Stimulated activated CD8-positive, alpha-beta memory T cell treated with anti-CD3 and anti-CD28 coated beads, Interleukin-4, amount 100 ng/mL, for 24 hours (primary cell): ENCODE measurements at places on chromosomes 1 and 21.

DNA sequence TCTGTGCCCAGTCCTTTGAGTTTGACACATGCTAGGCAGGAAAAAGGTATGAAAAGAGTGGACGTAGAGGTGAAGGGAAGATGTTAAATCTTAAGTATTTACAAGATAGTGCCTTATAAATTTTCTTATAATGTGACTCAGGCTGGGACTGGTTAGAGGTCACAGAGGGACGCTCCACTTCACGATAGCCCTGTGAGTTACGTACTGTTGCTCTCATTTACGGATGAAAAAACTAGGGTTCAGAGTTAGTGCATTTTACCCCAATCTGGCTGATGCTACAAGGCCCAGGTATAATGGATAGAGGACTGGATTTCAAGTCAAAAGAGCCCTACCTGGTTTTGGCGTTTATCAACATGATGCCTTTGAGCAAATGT is 1.4 kb upstream of the TUT4 start:
- no peak for DNase-seq

GRCh38 chr1:232472485-232473041 is 157.4 kb downstream of the SIPA1L2 start:
- no peak for DNase-seq

DNA sequence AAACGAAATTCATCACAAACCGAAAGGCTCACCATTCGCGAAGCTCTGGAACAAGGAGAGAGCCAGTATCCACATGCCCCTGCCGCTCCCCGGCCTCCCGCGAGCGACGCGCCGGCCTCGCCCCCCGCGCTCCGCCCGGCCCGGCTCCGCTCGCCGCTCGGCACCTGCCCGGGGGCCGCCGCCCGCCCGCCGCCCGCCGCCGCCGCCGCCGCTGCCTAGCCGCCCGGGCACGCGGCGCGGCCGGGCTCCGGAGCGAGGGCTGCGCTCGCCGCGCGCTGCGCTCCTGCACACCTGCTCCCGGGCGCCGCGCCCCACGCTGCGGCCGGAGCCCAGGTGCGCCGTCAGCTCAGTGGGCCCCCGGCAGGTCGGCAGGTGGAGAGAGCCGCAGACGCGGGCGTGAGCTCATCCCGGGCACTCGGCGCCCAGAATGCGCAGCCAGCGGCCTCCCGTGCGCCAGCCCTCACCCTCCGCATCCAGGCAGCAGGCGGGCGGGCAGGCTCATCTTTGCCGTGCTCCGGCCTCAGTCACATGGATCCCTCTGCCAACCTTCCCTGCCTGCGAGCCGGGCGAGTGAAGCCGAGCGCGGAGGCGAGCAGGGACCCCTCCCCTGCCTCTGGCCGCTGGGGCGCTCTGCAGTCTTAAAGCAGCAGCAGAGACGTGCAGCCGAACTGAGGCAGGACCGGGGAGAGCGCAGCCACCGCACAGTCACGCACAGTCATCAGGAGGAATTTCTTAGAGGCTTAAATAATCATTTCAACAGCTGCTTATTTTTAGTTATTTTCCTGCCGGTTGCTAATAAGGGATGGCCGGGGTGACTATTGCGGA is at the start of gene DSCAM:
DSCAM (minus strand) TSS at position 572 of the 825 bp plus-strand sequence; CDS start at position 75, 497 bp downstream.
- DNase-seq: no peak

DNA sequence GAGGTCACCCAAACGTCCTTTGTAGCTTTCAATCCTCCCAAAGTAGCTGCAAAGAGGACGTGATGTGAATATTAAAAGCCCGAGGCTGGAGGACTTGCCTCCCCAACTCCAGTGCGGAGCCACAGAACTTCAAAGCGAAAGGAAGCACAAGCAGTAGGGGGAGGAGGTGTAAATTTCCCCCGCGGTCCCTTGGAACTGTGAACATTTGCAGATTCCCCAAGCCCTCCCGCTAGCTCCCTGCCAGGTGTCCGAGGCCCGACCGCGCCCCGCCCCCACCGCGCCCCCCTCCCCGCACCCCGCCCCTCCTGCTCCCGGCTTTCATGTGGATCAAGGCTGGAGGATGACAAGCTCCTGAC is 41.5 kb upstream of the HAO2 start:
- no peak for DNase-seq

- DNase-seq: no peak
Observed at GRCh38 chr1:6783221-6783620, 2.0 kb upstream of the CAMTA1 start.

DNA sequence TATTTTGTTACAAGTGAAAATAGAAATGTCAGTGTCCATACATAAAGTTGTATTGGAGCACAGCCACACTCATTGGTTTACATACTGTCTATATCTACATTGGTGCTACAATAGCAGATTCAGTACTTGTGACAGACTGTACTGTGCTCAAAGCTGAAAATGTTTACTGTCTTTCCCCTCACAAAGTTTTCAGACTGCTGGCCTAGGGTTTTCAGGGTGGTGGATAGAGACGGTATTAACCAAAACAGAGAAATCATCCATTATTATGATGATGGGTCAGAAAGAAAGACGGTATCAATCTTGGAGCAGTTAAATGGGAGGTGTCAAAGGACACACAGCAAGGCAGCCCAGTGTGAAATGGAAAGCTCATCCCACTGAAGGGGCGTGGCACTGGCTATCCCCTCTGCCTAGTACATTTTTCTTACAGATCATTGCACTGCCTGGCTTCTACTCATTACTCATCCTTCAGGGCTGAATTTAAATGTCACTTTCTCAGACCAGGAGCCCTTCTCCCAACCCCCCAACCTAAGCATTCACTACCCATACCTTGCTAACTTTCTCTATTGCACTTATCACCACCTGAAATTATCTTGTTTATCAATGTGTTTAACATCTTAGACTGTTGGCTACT is 10.2 kb downstream of the JAK1 start:
- no peak for DNase-seq

GRCh38 chr1:171488190-171488929 is 3.0 kb downstream of the PRRC2C start:
- DNase-seq: no peak

DNA sequence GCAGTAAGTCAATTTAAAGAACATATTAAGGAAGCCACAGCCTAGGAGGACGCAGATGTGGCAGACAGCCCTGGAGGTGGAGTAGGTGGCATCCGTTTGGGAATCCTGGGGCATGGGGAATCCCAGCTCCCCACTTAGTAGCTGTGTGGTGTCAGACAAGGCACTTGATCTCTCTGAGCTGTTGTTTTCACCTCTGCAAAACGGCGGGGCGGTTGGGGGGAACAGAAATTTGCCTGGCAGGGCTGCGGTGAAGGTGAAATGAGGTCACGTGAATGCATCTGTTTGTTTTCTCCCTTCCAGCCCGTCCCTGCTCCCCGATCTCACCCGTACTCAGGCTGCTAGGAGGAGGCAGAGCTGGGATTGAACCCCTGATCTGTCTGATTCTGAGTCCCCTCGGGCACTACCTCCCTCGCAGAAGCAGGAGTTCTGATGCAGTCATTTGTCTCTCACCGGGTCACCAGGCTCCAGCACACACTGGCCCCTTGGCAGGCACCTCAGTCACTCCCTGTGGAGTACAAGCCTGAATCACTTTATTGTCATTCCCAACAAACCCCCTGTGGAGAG is 2.2 kb upstream of the LAPTM5 start:
- DNase-seq: peak; percentile 54

DNA sequence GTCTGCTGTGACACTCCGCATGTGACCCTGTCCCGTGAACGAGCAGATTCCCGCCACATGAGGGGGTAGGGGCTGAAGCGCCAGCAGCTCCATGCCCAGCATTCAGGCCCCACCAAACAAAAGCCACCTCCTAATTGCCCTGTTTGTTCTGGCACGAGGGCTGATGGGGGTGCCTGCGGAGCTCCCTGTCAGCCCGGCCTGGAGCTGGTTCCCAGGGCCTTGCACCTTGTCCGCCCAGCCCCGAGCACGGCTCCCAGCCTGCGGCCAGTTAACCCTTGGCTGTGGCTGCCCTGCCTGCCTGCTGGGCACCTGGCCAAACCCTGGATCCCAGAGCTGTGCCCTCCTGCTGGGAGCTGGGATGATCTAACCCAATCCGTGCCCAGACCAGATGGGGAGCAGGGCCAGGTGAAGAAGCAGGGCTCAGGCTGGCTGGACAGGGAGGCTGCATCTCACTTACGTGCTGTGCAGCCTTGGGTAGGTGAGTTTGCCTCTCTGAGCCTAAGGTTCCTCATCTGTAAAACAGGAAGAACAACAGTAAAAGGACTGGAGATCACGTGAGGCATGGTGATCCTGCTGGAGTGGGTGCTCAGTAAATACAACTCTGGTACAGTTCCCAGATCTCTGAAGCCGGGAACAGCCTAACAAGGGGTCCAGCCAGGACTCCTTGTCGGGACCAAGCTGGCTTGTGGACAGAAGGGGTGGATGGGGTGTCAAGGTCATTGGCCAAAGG is 110.9 kb upstream of the IFFO2 start:
- DNase-seq: no peak

GRCh38 chr1:160370561-160371345 is 3.9 kb downstream of the NHLH1 start:
- no peak for DNase-seq

GRCh38 chr21:29656504-29657239 is 283.1 kb downstream of the GRIK1 start:
- DNase-seq: no peak

DNA sequence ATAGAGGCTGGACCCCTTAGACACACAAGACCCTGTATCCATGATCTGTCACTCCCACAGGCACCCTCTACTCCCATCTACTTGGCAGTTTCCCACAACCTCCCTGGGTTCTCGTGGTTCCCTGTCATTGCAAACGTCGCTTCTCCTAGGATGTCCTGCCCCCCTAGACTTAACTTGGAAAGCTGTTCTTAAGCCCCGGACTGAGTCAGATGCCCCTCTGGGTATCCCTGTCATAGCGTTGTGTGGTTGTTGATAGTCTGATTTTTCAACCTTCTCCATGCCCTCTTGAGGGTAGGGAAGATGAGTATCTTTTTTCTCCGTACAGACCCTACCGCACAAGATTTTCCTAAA is 11.8 kb downstream of the RCC1 start:
- no peak for DNase-seq
